Nucleus accumbens (tissue), 56 donors: ENCODE measurements at places on chromosomes 13 and 19.

GRCh38 chr13:42393573-42394360, 121.8 kb downstream of the AKAP11 start:
- DNase-seq = no peak

- no peak for DNase-seq
Measured at GRCh38 chr19:16121141-16121540, 9.5 kb downstream of the RAB8A start.

DNA sequence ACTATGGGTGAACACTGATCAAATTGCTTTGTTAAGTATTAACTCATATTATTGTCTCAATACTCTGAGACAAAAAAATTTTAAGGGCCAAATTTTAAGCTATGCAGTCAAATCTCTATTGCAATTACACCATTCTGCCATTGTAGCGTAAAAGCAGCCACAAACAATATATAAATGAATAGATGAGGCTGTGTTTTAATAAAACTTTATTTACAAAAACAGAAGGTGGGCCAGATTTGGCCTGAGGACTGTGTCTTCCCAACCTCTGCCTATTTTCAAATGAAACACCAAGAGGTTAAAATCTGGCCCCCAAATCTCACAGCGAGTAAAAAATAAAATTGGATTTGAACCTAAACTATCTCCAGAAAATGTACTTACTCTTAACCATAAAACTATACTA, 51.7 kb downstream of the MBD3L2B start:
- DNase-seq = no peak

DNA sequence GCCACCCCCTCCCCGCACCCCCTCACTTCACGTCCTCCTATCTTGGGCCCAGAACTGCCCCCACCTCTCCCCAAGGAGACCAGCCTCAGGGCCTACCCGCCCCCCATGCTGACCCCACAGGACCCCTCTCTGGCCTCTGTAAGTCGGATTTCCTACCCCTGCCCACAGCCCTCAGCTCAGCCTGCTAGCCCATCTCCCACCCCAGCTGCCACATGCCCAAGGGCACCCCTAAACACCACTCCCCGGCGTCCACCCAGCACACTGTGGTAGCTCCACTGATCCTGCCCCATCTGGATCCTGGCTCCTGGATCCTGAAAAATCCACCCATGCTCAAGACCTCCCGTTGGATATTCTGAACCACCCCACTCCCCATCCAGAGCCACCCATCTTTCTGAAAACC, 805 bp downstream of the EVI5L start:
- no peak for DNase-seq

DNA sequence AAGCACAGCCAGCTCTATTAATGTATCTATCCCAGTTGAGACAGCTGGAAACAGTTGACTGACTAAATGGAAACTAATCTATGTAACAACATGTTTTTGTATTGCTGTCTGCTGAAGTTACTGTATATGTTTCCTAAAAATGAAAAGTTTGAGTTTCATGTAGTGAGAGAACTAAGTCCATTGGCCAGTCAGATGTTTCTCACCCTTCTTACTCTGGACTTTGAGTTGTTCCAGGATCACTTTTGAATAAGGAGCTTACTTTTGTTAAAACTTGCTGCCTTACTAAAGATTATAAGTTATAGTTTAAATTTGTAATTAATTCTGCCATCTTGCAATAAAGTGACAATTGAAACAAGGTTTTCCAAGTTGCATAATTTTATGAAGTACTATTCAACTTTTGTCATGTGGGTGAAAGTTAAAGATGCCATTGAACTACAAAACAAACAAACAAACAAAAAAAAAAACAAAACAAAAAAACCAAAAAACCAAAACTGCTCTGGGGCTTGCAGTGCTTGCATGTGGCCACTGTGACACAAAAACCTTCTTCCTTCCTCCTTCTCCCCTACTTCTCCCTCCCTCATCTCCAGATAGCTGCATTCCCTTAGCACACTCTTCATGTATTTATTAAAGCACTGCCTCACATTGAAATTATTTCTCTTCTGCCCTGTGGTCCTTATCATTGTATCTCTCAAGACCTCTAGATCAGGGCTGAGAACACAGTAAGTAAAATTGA, 15.3 kb downstream of the WDFY2 start:
- no peak for DNase-seq

DNA sequence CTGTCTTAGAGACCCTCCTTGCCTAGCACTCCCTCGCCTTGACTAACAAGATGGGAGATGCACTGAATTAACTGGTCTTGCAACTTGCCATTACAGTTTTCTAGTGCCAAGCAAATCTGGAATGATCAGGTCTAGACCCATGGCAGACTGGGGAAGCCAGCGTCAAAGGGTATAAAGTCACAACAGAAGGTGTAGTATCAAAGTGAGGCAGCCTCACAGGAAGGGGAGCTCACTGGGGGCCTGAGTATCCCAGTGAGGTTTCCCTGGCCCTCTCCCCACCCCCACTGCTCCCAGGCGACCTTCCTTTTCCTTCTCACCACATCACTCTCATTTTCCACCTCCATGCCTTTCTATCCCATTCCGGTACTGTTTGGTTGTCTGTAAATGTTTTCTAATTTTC, 83.5 kb upstream of the DOCK9 start:
- DNase-seq = no peak
